ENCODE measurements at places on chromosomes 6 and 20.

DNA sequence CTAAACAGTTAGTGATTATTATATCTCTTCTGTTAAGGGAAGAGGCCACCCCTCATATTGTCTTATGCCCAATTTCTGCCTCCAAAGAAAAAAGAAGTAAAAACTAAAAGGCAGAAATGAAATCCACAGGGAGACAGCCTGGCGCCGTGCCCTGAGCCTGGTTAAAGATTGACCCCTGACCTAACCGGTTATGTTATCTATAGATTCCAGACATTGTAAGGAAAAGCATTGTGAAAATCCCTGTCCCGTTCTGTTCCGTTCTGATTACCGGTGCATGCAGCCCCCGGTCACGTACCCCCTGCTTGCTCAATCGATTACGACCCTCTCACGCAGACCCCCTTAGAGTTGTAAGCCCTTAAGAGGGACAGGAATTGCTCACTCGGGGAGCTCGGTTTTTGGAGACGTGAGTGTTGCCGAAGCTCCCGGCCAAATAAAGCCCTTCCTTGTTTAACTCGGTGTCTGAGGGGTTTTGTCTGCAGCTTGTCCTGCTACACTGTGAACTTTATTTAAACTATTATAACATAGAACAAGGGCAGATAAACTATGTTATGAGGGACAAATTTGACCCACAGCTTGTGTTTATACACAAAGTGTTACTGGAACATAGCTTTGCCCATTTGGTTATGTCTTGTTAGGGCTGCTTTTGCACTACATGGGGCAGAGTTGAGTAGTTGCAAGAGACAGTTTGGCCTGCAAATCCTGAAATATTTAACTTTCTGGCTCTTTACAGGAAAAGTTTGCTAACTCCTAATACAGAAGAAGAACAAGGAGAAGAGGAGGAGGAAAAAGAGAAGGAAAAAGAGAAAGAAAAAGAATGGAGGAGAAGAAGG lies 49.6 kb downstream of the CD24 start:
- DNase-seq: no peak

DNA sequence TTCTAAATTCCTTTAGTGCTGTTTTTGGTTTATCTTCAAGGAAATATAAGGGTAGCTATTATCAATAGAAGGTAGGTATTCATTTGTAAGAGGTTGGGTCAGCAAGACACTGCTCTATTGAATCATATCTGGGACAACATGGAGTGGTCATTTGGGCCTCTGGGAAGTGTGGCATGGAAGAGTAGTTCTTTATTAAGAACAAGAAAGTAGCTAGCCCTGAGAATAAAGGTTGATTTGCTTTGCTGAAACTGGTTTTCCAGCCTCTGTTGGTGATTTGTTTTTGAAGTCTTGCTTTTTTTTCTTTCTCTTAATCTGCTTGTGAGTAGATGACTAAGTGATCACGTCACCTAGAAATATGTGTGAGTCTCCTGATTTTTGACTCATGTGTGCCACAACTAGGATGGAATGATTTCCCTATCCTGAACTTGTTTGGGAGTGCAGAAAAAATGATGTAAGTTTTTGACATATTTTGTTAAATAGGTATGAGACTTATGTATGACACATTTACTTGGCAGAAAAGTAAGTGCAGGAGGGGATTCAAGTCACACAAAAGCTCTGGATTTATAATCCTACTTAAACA lies 381.8 kb downstream of the CENPW start:
- DNase-seq: peak; percentile 59

- DNase-seq: no peak
These were observed 524.8 kb upstream of the MAN1A1 start for GRCh38 chr6:119874381-119874780.

- DNase-seq: no peak
These were observed 15.9 kb upstream of the GDAP1L1 start for GRCh38 chr20:44231193-44231592.

- no peak for DNase-seq
These were observed 25.8 kb upstream of the PLCG1 start for GRCh38 chr20:41111578-41111951.

DNA sequence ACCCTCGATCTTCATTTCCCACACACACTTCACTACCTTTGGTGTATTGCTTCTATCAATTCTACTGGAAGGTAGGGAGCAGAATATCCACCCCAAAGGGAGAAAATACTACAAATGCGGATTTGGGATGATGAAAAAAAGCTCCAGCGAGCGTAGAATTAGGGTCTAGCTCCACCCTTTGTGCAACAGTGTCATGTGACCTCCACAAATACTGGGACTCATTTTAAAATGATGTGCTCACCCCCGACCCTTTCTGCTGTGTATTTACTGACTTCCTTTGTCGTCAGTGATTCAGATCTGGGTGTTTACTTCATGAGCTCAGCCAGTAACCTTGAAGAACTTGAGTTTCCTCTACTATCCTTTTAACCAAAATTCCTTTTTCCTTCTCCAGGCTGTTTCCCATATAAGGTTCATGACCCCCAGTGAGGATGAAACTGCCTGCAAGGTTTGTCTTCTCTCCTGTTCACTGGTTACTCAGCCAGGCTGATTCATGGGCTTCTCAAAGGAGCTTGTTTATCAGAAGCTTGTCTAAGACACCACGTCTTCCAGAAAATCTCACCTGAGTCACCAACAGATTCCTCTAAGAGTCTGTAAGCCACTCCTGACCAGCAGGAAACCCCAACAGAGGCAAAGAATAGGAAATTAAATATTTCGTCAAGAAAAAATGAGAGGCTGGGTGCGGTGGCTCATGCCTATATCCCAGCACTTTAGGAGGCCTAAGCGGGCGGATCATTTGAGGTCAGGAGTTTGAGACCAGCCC lies 39.6 kb upstream of the PAX1 start:
- peak; percentile 22 for DNase-seq

DNA sequence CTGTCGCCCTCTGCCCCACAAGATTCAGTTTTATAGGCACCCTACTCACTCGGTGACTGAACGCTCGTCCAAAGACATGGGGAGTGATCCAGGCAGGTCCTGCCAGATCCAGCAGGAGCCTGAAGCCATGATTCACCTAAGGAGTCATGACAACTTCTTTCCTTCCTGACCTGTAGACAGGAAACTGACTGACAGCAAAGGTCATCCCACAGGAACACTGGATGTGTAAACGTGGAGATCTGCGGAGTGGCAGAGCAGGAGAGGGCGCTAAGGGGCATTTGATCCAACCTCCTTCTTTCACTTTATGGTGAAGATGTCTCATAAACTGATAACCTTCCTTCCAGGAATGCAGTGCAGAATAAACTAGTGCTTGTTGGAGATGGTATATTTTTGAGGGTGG lies 192.2 kb downstream of the GJA10 start:
- DNase-seq: peak; percentile 82

DNA sequence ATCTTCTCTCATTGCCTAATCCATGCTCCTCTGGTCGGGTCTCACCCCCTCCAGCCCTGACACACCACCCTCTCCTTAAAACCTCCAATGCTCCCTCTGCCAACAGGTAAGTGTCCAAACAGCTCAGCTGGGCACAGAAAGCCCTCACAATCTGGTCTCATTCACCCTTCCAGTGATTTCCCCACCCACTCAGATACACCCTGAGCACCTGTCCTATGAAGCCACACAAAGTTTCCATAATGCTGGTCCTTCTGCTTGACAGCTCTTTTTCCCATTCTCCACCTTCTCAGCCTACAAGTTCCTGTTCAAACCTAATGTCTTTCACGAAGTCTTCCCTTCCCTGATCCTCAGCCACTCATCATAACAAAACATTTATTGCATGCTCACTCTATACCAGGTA lies 70.1 kb upstream of the MRPS10 start:
- DNase-seq: no peak

DNA sequence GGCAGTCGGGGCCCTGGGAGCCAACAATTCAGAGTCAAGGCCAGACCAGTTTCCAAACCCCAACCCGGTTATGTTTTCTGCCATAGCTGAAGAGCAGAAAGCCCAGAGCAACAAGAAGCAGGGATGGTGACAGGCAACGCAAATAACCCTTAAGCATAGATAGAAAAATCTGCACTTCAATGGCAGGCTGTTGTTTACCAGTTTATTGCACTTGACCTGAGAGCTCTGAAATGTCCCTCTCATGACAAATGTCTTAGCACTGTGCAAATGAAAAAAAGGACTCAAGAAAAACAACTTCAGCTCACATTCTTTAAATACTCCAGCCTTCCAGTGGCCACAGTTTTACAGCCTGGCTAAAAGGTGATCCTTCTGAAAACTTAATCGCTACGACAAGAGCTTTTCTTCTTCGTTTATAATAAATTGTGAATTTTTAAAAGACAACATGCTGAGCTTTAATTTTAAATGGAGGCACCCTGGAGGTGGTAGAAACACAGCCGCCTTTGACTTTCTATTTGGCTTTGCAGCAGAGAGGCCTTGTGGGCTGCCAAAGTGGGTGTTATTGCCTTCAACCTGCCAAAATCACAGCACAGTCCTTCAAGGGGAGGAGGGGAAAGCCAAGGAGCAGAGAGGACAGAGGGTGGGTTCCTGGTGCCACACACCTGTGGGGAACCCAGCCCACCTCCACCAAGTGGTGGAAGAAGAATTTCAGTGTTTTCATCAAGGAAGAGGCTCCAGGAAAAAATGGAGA lies 289.5 kb upstream of the CDYL start:
- no peak for DNase-seq

DNA sequence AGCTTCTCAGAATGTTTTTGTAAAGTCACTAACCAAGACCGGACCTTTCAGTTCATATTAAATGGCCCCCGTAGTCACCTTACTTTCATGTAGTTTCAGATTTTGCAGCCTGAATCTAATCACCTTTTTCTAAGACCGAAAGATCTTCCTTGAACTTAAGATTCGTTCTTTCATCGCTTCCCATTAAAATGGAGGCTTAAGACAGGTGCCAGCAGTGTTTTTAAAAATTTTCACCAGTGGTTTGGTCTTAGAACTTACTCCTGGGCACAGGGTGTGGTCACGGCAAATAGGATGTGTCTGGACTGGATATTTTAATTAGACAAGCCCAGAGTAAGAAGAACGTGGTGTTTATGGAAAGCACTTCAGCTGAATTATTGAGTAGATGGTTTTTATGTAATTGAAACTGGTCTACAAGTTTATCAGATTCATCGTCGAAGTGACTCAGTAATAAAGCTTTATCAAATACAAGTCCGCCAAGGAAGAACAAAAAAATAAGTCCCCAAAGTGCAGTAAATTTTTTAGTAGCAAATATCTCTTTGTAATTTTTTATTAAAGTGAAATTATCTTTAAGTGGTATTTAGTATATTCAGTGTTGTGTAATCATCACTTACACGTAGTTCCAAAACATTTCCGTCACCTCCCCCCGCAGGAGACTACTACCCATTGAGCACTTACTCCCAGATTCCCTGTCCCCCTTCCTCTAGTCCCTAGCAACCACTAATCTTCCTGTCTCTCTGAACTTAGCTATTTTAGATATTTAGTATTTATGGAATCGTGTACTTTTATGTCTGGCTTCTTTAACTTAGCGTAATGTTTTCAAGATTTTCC lies 868 bp downstream of the SRSF3 start:
- no peak for DNase-seq

DNA sequence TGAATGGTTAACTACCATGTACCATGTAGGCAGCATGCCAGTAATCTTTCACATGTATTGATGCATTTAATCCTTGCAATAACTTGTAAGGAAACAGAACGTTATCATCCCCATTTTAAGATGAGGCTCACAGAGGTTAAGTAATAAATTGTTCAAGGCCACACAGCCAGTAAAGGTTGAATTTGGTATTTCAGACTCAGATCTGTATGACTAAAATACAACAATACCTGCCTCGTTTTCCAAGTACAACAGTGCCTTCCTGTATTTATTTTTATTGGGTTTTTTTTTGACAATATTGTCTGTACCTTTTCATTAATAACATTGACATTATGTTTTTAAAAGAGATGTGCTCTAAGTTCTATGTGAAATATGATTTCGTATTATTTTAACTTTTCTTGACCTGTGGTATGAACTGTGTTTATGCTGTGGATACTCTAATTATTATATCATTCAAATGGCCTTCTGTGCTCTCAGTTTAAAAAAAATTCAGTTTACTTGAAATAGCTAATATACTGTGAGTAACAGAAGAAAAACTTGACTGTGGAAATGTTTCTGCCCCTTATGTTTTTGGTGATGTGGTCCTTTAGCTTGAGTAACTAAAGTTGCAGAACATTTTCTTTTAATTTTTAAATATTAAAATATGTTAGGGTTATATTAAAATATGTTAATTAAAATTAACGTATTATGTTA lies 39.7 kb downstream of the XRN2 start:
- DNase-seq: no peak

GRCh38 chr20:63260521-63260920 lies 6.3 kb upstream of the NKAIN4 start:
- DNase-seq: no peak

- DNase-seq: no peak
These were observed 199.6 kb downstream of the ISM1 start for GRCh38 chr20:13420625-13421024.

DNA sequence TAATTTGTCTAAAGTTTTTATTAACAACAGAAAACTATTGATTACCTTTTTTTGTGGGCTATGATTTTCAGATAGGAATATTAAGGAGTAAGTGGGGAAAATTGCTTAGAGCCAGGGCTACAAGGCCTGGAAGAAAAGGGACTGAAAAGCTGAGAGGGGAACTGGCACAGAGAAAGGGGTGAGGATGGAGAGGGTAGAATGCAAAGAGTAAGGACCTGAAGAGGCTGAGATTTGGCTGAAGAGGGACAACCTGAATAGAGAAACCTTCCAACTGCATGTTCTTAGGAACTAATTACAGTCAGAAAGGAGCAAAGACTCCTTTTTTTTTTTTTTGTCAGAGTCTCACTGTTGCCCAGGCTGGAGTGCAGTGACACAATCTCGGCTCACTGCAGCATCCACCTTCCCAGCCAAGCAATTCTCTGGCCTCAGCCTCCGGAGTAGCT lies 16.7 kb downstream of the BTN2A1 start:
- no peak for DNase-seq

DNA sequence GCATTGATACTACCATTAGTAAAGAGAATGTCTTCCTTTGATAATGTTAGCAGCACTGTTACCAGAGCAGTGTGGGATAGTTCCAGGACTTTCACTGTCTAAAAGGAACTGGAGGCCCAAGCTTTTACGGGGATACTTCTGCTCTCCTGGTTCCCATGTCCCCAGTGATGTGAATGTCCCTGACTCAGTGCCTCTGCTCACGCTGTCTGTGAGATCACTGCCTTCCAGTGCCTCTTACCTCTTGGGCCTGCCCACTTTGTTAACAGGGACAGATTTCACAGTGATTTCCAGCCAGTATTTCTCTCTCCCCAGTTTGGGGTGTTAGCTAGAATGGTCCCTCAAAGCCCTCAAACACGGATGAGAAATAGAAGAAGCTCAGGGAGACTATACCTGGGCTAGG lies 14.4 kb downstream of the PTPRA start:
- no peak for DNase-seq

- no peak for DNase-seq
These were observed 178.7 kb downstream of the GJA10 start for GRCh38 chr6:90072935-90073464.
